Tibial nerve (tissue), 4 donors: ENCODE measurements at places on chromosomes 7 and 10.

DNA sequence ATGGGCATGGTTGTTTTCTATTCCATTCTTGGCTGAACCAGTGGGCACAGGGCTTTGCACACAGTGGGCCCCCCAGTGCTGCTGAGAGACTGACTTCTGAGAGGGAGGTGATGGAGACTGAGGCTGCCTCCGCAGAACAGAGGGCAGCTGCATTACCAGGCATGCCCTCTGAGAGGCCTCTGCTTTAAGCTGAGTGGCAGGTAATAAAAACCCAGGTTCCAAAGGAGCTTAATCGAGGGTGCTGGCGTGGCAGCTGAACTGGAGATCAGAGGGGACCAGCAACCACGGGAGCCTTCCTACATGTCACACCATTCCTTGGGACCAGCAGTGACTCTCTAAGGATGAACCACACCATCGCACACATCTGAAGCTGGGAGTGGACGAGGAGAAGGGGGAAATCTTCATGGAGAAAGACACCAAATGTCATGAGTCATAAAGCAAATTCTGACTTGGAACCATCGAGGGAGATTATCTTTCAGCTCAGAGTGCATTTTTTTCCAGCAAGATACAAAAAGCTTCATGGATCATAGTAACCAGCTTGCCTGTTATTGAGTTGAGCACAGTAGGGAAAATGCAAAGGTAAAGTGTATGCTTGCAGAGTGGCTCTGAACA lies 24.6 kb downstream of the HIPK2 start:
- DNase-seq, result no peak

DNA sequence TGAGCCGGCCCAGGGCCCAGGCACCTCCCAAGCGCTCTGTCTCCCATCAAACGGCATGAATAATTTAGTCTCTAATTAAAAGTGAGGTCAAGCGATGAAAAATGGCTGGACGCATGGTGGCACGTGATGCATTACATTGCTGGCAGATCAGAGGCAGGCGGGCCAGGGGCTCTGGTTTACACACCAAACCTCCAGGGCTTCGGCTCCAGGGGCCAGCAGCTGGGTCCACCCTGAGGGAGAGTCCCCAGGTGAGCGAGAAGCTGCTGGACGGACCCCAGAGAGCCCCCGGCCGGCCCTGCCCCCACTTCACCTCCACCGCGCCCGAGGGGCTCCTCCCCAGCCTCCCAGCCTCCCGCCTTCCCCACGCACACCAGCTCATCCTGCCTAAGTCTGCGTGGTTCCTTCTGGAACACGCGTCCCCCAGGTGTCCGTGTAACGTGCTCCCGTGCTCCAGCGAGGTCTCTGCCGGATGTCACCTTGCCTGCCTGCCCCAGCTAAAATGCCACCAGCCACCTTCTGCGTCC lies 23.2 kb downstream of the UNCX start:
- no peak for DNase-seq

- DNase-seq, result no peak
Observed at GRCh38 chr7:68258609-68259008, 1262.0 kb downstream of the TYW1 start.

DNA sequence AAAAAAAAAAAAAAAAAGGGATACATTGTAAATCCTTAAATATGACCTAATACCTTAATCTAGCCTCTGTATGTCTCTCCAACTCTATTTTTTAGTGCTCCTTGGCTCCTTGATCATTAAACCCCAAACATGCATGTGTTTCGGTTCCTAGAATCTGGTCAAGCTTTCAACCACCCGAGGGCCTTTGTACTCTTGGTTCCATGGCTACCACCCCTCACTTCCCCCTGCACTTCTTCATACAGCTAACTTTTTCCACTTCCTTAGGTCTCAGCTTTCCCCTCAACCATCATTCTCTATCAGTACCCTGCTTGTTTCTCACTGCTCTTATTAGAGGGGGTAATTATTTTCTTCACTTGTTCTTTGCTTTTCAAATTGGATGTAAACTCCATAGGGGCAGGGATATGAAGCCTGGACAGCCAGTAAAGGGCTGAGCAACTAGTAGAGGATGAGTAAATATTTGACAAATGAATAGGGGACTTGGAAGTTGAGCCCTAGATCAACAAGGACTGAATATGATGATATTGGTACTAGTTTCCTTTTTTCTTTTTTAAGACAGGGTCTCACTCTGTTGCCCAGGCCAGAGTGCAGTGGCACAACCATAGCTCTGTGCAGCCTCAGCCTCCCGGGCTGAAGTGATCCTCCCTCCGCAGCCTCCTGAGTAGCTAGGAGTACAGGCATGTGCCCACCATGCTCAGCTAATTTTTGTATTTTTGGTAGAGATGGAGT lies 4.3 kb upstream of the GDI2 start:
- DNase-seq, result no peak

DNA sequence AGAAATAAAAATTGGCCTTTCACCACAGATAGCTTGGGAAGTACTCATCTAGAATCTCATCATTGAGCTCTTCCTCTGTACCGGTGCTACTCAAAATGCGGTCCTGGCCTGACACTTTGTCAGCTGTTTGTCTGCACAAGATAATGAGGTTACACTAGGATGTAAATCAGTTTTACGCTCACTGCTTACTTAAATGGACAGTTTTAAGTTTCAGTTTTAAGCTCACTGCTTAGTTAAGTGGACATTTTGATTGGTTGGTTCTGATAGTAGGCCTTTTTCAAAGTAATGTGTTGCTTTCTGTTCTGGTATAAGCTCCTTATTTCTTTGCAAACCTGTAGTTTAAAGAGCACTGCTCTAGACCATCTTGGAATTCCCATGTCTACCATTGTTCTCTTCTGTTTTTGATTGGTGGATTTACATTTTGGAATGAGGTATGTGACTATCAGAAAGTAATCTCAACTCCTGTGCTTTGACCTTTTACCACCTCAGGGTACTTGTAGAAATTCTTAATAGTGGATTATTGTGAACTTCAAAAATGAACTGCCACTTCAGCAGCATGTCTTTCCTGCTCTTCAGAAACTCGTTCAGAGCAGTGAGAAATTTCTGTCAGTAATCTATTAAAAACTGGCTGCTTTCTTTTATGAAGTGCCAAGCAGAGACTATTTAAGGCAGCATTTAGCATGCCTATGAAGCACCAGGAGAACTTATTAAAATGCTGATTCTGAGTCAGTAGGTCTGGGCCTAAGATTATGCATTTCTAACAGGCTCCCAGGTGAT lies 55.0 kb downstream of the C1GALT1 start:
- no peak for DNase-seq

DNA sequence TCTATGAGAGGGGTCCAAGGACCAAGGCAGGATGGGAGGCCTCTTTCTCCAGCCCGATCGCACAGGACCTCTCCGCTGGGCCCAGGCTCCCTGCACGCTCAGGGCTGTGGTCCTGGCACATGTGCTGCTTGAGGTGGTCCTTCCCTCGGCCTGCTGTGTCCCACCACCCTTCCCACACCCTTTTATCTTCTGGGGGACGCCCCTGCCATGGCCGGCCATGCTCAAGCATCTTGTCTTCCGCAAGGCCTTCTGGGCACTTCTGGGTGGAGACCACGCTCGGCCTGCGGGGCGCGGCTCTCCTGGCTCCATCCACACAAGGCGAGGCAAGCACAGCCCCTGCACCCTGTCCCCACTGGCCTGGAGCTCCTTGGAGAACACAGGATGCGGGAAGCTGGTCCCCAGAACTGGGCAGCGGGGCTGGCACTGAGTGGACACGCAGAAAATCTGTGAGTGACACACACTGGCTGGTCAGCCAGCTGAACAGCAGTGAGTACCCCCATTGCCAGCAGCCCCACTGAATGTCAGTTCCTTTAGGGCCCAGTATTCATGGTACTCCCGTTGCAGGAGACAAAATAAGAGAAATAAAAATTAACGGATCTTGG lies 115.9 kb downstream of the TCERG1L start:
- no peak for DNase-seq

DNA sequence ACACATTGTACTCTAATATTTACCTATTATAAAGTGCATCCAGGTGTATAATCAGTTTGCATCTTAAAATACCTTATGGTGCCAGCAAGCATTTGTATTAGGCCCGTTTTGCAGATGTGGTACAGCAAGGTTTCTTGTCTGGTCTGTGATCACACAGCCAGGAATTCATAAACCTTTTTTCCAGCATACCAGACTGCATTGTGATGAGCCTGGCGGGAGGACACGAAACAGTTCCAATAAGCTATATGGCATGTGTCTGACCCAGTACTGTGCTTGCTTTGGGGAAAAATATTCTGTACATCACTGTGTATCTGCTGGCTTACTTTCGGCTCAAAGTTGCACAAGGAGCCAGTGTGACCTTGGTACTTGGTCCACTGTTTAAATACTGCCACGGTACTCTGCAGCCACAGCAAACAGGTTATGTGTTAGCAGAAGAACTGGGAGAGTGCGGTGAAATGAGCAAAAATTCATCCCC lies 36.3 kb downstream of the CHN2 start:
- DNase-seq, result no peak

- no peak for DNase-seq
Observed at GRCh38 chr7:125098377-125098970, 168.8 kb upstream of the POT1 start.

DNA sequence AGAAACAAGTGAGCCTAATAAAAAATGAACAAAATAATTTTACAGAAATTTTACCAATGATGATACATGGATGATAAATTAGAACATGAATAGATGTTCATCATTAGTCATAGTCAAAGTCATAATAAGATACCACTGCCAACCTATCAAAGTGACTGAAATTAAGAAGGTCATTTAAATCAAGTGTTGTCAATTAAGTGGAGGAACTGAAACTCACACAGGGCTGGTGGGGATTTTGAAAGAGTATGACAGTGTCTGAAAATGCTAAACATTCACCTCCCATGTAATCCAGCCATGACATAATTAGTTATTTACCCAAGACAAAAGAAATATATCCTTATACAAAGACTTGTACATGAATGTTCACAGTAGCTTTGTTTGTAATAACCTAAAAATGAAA lies 57.1 kb upstream of the DYNC1I1 start:
- DNase-seq, result no peak
